ENCODE measurements at places on chromosomes 3 and 15.

GRCh38 chr3:186319945-186320344 is 42.1 kb downstream of the DGKG start:
- DNase-seq = no peak

DNA sequence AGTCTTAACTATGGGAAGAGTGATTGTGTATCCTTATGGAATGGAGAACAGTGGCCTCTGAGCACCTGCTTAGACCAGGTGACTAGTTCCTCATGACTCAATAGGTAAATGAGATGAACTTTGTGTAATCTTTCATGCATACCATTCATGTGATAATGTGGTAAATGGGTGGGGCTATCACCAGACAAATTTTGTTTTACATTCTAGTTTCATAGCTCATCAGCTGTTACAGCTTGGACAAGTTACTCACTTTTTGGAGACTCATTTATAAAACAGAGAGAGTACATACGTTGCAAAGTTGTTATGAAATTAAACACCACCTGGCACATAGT is 103.7 kb upstream of the TGFBR2 start:
- DNase-seq = no peak

DNA sequence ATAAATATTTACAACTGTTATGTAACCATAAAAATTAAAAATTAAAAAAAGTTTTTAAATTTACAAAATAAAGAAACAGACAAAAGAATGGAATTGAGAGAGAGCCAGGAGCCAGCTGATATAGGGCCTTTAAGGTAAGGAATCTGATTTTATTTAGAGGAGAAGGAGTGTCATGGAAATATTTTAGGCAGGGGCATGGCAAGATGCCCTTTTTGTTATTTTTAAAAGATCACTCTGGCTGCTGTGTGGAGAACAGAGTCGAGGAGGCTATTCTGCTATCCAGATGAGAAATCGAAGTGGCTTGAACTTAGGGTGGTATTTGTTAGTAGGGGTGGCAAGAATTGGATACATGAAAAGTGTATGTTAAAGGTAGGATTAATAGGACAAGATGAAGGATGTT is 9.1 kb upstream of the ADAMTS9 start:
- DNase-seq = no peak

GRCh38 chr15:27638958-27639357 is 460.2 kb downstream of the OCA2 start:
- no peak for DNase-seq

DNA sequence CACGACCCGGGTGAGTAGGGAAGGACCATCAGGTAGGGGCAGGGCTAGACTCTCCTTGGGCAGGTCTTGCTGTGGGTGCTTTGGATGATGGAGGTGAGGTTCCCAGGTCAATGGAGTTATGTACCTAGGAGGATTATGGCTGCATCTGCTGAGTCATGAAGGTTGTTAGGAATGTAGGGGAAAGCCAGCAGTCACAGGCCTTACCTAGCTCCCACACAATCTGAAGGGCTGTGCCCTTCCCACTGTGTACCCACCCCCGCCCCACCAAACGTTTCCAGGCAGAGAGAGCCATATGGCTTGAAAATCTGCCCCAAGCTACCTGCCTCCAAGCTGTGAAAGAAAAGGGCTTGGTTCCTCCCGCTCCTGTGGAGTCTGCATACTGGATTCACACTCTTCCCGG is 573.4 kb upstream of the DPPA4 start:
- DNase-seq = no peak

GRCh38 chr3:147118611-147119010 is 287.7 kb downstream of the ZIC4 start:
- DNase-seq = no peak

DNA sequence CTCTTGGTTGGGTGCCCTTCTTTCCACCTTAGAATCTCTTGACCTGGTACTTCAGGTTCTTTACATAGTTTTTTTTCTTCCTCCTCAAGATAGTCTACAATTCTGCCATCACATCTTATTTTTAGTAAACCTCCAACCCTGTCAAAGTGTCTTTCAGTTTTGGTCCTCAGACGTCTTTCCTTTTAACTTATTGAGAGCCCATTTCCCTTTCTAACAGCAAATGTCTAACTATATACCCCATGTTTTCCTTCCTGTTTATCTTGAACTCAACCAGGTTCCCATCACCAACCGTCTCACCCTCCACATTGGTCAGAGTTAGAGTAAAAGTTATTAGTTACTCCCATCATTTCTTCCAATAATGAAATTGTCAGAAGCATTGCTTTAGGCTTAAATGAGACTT is 10.4 kb downstream of the KBTBD12 start:
- no peak for DNase-seq

- DNase-seq = no peak
Observed at GRCh38 chr3:38003817-38004414, 13.3 kb downstream of the VILL start.

GRCh38 chr3:194128202-194128918 is 7.6 kb upstream of the HES1 start:
- DNase-seq = no peak

DNA sequence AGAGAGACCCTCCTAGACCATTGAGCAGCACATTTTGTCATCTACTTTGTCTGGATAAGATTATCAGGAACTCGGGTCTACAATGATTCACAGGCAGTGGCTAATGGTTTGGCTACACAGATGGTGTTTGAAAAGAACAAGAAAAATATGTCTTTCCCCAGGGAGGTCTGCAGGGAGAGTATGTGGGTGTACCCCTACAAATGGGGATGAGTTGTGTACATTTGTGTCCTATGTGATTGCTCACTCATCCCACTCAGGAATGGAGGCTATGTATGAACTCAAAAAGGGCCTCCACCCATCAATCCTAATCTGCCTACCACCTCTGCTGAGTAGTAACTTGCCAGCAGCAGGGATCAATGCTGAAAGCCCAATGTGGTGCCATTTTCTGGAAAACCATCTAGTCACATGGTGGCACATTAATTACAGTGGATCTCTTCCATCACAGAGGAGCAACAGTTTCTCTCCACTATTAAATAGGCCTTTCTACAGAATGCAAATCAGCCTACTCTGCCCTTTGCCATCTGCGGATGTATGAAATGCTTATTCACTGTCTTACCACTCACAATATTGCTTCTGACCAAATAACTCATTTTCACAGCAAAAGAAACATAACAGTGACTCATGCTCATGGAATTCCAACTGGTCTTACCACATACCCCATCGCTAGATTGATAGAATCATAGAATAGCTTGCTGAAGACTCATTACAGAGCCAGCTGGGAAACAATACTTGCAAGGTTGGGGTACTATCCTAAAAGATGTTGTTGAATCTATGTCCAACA is 48.3 kb upstream of the TRIM42 start:
- DNase-seq = peak; percentile 85

- DNase-seq = no peak
Observed at GRCh38 chr3:28124882-28125281, 116.5 kb upstream of the CMC1 start.

GRCh38 chr3:27578032-27578431 is 93.8 kb upstream of the SLC4A7 start:
- DNase-seq = peak; percentile 60

DNA sequence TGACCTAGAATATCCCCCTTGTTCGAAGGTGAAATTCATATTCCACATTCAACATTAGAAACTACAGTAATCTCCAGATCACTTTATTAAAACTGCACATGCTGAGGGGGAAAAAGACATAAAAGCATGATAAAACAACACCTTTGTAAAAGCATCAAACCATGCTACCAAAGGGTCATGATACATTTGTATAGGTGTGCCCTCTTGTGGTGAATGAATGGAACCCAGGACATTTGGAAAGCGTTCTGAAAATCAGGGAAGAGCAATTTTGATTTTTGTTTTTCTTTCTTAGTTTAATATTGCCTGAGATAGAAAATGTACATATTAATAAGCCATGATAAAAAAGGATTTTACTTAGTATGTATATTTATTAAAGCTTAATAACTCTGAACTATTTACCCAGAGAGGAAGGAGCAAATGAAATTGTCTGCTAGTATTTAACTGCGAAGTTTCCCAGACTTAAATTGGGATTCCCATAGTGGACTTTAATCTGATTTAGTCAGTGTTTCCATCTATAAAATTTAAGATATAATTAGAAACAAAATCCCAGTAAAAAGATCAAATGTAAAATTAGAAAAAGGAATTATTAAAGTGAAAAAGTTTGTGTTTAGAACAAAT is 105.8 kb upstream of the ARL6 start:
- peak; percentile 49 for DNase-seq

GRCh38 chr15:27234593-27234992 is 263.6 kb downstream of the GABRG3 start:
- DNase-seq = no peak

DNA sequence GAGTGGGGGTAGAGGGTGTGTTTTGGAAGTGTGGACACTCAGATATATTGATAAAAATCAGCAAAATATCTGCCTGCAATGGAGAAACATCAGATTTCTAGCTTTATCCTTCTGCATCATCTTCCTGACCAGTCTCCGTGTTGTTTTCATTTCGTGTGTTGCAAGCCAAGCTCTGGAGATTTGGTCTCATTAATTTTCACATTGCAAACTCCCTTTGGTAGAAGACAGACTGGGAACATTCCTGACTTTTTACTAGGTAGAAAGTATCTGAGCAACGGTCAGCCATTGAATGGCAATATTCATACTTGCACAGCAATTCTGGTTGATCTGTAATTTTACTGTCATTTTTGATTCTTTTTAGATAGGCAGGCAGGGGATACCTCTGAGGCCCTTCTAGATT is 30.4 kb downstream of the FSTL1 start:
- DNase-seq = peak; percentile 41

DNA sequence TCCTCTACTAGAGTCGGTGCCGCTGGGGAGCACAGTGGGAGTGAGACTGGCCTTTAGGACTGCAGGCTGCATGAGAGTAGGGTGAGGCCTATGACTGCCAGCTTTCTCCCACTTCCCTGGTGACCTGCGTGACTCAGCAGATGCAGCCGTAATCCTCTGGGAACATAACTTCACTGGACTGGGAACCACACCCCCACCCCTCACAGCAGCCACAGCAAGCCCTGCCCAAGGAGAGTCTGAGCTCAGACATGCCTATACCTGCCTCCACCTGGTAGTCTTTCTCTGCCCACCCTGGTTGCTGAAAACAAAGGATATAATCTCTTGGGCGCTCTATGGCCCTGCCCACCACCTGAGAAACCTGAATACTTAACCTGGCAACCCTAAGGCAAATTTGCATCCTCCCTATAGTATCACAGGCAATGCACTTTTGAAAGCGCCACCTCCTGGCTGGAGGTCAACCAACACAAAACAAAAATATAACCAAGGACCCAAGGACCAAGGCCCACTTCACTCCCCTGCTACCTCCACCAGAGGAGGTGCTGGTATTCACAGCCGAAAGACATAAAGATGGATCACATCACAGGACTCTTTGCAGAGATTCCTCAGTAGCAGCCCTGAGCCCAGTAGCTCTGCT is 308.9 kb downstream of the CTNNB1 start:
- no peak for DNase-seq

GRCh38 chr15:35854316-35854715 is 308.4 kb upstream of the DPH6 start:
- no peak for DNase-seq

DNA sequence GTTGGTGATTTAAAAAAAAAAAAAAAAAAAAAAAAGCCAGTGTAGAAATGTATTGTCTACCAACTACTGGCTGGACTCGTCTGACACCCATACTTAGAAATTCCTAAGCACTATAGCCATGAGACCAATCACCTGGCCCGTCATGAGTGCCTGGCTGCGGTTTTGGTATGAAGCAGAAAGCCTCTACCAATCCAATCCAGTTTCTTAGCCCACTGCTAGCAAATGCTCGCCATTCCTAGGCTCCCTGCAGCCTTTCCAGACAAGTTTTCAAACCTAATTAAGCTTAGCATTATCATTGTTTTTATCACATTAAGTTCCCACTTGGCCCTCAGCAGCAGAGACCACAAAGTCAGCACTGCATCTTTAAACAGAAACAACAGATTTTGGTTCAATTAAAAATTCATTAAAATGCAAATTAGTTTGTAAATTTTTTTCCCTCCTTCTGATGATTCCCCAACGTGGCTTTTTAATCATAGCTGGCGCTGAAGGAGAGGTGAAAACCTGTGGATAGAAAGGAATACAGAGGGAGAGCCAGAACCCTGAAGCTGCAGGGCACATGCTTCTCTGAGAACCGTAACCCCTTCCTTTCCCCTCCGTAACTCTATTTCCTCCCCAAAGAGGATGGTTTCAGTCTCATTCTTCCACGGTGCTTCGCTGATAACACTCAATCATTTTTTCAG is 32.2 kb upstream of the ST8SIA2 start:
- no peak for DNase-seq

- DNase-seq = no peak
Observed at GRCh38 chr3:56205406-56205805, 262.9 kb downstream of the ERC2 start.

DNA sequence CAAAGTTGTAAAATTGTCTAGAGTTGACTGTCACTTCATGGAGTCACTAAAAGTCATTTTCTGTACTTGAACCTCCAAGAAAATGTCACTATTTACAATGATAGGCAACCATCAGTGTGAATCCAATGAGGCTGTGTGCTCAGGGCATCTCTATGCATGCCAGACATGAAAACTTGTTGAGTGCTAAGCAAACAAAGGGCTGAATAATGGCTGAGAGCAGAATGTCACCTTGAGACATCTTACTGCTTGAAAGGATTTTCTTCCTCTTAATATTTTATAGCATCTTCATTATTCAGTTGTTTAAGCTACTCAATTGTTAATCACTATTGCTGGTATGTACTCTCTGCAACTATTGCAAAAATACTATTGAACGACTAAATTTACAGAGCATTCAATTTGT is 184.7 kb downstream of the PLCH1 start:
- DNase-seq = no peak

DNA sequence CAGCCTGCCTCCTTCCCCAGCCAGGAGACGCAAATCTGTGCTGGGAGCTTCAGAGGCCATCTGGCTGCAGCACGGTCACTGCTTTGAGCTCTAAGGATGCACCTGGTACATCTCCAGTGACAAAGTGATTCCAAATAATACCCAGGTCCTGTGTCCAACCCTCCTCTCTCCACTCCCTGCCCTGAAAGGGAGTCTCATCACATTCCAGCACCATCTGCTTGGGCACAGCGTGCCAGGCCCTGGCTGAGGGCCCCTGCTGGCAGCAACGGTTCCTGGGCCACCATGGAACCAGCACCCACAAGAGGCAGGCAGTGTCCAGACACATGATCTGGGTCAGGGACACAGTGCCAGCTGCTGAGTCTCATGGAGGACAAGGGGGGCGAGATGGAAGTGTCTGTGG is 81.3 kb downstream of the MTHFS start:
- no peak for DNase-seq

DNA sequence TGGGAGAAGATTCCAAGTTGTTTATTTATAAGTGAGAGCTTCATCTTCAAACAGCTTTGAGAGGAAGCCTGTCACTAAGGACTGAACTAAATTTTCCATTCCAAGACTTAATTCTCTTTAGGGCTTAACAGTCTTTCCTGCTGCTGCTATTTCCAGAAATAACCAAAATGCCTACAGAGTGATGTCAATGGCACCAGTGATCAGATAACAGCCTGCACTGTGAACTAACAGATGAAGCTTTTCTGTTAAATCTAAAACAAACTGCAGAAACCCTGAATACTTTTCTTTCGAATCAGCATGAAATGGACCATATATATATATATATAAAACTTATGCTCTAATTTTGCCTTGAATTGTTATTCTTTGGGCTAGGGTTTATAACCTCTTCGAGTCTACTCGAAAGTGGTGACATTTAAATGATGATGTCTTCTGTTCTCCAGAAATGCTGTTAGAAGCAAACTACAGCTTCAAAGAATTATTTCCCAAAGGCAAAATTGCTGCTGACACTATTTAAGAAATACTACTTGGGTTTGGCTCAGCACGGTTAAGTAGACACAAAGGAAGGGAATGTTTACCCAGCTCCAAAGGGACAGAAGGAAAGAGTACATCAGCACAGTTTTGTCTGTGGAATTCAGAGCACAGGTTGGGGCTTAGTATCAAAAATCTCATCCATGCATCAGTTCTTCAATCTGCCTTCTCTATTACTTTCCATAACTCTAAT is 238.5 kb upstream of the LRRN1 start:
- no peak for DNase-seq
